Activated CD4-positive, alpha-beta T cell treated with anti-CD3 and anti-CD28 coated beads, Interleukin-2, amount 50 U/mL, for 48 hours (primary cell): ENCODE measurements at places on chromosomes 5 and 9.

GRCh38 chr5:167639766-167640165 is 651.7 kb upstream of the WWC1 start:
- no peak for DNase-seq

- no peak for DNase-seq
Measured at GRCh38 chr9:35776018-35776417, 15.4 kb upstream of the NPR2 start.

DNA sequence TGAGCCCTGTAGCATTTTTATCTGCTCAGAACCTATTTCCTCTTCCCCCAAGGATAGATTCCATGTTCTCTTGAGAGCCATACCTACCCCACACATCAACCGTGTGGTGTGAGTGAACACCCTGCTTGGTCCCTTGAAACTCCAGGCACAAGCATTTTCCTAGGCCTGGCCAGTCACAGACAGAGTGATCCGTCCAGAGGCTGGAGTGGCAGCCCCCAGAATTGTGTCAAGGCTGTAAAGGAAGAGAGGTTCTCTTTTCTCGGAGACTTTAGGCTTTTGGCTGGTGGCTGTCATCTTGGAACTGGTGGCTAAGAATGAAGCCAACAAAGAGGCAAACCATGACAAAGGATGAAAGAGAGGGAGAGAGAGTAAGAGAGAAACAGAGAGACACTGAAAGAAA is 66.0 kb downstream of the ARHGEF37 start:
- DNase-seq: no peak

GRCh38 chr5:158908425-158909220 is 191.1 kb downstream of the EBF1 start:
- no peak for DNase-seq

- no peak for DNase-seq
Measured at GRCh38 chr9:109990541-109990940, 210.5 kb downstream of the PALM2AKAP2 start.

DNA sequence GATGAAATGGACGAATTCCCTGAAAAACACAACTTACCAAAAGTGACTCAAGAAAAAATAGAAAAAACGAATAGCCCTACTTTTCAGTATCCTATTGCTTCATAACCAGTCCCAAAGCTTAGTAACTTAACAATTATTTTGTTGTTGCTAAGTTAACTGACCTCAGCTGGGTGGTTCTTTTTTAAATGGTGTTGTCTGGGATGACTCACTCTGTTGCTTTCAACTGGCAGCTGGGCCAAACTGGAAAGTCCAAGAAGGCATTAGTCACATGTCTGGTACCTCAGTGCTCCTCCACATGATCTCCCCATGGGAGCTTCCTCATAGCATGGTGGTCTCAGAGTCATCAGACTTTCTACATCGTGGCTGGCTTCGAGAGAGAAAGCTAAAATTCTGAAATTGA is 47.8 kb upstream of the ADAMTS2 start:
- no peak for DNase-seq

DNA sequence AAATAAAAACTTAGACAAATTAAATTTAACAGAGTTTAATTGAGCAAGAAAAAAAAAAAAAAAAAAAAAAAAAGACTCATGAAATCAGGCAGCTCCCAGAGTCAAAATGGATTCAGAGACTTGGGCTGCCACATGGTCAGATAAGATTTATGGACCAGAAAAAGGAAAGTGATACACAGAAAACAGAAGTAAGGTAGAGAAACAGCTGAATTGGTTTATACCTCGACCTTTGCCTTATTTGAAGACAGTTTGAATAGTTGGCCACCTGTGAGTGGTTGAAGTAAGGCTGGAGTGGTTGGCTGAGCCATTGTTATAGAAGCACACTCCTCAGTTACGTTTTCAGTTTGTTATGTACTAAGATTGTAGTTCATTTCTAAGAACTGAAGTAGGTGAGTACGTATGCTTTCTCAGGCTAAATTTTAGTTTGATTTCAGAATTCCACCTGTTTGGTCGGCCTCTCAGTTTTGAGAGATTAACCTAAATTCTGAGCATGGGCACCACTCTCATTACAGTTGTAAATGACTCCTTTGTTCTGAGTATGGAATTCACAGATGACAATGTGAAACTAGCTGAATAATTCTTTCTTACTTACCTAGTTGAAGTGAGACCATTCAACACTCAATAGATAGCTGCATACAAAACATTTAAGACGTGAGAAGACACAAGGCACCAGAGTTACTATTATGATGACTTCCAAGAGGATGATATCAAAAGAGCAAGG is 149.0 kb downstream of the AOPEP start:
- no peak for DNase-seq

GRCh38 chr5:158848634-158849033 is 251.1 kb downstream of the EBF1 start:
- DNase-seq: no peak

- DNase-seq: no peak
Measured at GRCh38 chr5:40700116-40700782, 20.5 kb downstream of the PTGER4 start.

- DNase-seq: no peak
Measured at GRCh38 chr5:174535669-174536068, 188.7 kb upstream of the MSX2 start.

DNA sequence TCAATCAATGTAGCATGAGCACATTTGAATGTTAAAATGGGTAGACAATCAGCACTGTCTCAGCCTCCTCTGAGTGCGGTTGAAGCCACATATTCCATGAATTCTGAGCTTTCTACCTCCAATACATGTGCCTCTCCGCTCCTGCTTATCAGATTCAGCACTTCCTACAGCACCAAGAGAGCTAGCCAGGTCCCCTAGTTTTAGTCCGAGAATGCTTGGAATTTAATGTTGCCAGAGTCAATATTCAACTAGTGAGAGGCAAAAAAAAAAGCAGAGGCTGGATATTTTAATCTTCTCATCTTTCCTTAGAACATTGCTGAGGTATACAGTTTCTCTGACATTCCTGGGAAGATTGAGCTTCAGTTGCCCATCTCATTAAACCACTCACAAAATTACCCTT is 1979.1 kb upstream of the CDH9 start:
- DNase-seq: no peak

- DNase-seq: no peak
Measured at GRCh38 chr9:127918183-127919107, 1.6 kb upstream of the ST6GALNAC4 start.

- DNase-seq: no peak
Measured at GRCh38 chr5:128290152-128290858, 206.7 kb downstream of the SLC12A2 start.

GRCh38 chr9:127197861-127198430 is 66.6 kb upstream of the GARNL3 start:
- DNase-seq: no peak

GRCh38 chr5:151950706-151951105 is 26.1 kb upstream of the GLRA1 start:
- no peak for DNase-seq

DNA sequence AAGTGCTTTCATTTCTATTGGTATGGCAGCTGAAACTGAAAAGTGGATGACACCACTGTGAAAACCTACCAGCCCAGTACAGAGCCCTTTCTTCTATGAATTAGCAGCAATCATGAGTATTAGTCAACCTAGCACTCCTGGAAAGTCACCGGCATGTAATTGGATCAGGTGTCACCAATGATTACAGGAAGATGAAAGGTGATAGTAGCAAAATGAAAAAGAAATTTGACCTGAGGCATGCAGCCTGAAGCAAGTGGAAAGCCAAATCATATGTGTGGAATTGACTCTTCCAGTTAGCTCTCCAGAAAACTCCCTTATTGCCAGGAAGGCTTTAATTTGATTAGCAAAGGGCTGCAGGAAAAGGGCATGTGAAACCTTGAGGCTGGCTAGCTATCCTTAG is 81.2 kb upstream of the NAA35 start:
- no peak for DNase-seq

GRCh38 chr5:141753971-141754713 is 72.1 kb upstream of the ARAP3 start:
- DNase-seq: peak; percentile 18

DNA sequence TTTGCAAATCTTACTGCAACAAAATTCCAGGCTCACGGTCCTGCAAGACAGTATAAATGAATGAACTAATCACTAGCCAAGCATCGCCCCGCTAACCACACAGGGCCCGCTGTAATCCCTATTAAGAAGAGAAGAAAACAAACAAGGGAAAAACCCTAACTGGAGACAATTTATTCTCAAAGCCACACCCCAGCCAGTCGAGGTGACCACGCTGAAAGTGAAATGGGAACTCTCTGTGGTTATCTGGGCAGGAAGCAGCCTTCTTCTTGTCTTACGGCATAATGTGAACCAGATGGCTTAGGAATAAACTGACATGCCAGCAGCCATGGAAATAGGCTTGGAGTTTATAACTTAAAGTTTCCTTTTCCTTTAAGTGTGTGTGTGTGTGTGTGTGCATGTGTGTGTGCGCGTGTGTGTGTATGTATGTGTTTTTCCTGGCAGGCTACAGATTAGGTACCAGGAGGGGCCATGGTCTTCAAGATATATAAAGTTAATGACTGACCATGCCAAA is 120.2 kb downstream of the SEMA6A start:
- DNase-seq: no peak

- no peak for DNase-seq
Measured at GRCh38 chr5:121296356-121296755, 555.3 kb upstream of the FTMT start.

GRCh38 chr5:39892708-39893107 is 467.9 kb upstream of the DAB2 start:
- DNase-seq: no peak

DNA sequence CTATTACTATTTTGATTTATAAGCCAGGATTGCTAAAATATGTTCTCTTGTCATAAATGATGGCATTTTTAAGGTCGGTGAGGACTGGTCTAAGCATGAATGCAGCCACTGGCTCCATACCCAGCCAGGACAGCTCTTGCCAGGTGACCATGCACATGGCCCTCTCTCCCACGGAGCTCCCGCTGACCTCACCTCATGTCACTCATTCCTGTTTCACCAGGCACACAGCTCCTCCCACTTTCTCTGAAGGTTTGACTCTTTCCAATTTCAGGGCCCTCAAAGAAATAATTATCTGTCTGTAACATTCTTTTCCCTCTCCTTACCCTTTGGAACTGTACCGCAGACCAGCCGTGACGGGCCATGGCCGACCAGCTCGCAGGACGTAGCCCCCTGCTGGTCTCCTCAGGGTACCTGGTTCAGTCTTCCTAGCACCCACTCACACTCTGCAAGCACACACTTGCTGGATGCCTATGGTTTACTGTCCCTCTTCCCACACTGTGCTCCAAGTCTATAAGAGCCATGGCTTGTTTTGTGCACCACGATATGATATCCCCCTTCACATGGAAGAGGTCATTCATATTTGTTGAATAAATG is 72.5 kb downstream of the LIFR start:
- DNase-seq: no peak

DNA sequence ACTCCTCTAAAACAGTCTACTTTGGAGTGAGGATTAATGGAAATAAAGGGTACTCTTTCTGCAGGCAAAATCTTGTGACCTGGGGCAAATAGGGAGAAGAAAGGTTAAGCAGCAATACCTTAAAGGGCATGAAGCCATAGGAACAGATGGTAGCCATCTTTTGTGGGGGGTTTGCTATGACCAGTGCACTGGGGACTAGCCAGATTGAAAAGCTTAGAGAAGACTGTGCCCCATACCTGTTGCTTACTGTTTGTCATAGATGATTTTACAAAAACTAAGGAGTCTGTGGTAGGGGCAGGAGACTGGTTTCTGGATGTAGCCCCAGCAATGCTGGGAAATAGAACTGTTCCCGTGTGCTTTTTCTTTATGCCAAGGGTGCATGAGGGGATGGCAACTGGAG is 58.6 kb downstream of the PAM start:
- DNase-seq: no peak

DNA sequence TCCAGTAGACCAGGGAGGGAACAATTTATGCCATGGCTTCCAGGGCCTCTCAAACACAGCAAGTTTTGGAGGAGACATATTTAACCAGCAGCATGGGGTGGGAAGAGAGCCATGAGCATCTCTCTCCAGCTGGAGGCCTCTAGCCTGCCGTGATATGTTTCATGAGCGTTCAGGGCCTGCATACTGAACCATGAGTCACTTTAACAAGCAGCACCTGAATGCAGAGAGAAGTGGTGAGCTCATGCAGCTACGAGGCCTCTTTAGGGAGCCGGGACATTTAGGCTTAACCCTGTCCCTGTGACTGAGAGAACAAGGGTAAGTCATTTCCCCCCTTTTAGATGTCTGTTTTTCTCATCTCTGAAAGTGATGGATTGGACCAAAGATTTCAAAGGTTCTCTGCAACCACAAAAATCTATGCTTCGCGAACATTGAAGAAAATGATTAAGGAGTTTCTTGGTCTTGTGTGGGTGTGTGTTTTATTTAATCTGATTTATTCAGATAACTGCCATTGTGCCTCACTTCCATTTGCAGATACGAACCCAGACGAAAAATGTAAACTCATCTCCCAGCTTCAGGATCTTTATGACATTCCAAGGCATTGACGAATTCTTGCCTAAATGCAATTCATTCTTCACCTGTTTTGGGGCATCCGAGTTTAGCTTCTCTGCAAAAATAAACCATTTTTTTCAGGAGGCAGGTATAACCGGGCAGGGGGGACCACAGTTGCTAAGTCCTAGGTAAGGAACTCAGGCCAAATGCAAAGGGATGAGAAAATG is 157.0 kb downstream of the GABBR2 start:
- DNase-seq: no peak

GRCh38 chr5:151298063-151298855 is 5.3 kb downstream of the SLC36A3 start:
- no peak for DNase-seq

DNA sequence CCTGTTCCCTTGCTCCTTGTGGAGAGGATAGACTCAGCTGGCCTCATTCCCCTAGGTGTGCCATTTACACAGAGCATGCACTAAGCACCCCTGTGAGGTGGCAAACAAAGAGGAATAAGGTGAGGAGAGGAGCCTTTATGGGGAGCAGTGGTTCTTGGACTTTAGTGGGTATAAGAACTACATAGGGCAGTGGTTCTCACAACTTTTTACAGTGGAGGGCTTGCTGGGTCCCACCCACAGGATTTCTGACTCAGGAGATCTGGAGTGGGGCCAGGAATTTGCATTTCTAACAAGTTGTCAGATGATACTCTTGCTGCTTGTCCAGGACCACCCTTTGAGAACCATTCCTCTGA is 42.0 kb downstream of the CSF1R start:
- no peak for DNase-seq
